ENCODE measurements at places on chromosomes 16 and 17.

DNA sequence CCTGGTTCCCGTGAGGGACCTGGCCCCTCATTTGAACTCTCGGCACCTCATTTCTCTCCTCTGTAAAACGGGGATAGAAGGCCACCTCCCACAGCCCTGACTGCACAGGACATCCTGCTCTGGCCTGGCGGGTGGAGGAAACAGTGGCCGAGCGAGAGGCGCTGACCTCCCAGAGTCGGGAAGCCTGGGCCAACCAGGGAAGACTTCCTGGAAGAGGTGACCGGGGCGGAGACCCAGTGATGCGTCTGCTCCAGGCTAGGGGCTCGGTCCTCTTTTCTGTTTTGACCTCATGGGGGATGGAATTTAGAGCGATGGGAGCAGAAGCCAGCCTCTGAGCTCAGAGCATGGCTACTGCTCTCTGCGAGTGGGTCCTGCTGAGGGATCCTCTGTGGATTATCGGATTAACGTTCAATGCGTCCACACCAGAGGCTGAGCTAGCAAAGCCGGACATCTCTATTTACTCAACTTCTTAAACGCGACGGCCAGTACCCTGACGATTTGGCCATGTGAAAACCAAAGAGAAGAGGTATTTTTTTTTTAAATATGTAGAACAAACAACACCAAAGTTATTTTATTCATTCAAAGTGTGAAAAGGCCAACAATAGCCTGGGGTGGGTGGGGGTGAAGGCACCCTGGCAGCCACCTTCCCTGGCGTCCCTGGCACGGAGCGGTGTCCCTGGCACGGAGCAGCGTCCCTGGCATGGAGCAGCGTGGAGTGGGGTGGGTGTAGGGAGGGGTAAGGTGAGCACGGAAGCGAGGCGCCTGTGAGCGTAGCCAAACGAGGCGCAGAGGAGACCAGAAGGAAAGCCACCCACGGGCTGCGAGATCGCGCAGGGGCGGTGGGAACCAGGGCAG is 9.2 kb upstream of the MSLN start:
- no peak for DNase-seq

DNA sequence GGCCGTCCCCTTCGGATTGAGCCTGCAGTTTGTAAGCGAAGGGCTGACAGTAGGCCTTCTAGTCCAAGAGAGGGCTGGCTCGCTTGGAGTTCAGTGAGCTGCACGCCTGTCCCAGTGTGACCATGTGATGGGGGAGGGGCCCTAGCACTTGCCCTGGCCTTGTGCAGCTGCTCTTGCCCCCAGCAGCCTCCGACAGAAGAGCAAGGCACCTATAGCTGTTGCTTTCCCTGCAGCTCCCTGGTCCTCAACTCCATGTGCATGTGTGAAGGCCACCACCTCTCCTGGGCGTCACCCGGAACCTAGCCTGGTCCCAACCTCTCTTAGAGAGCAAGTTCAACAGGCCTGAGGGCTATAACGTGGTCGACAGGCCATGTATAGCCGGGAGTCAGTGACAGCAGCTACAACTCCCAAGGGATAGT is 5.6 kb downstream of the SPHK1 start:
- DNase-seq, result no peak

- no peak for DNase-seq
Observed at GRCh38 chr16:57315416-57315815, 30.9 kb upstream of the PLLP start.

DNA sequence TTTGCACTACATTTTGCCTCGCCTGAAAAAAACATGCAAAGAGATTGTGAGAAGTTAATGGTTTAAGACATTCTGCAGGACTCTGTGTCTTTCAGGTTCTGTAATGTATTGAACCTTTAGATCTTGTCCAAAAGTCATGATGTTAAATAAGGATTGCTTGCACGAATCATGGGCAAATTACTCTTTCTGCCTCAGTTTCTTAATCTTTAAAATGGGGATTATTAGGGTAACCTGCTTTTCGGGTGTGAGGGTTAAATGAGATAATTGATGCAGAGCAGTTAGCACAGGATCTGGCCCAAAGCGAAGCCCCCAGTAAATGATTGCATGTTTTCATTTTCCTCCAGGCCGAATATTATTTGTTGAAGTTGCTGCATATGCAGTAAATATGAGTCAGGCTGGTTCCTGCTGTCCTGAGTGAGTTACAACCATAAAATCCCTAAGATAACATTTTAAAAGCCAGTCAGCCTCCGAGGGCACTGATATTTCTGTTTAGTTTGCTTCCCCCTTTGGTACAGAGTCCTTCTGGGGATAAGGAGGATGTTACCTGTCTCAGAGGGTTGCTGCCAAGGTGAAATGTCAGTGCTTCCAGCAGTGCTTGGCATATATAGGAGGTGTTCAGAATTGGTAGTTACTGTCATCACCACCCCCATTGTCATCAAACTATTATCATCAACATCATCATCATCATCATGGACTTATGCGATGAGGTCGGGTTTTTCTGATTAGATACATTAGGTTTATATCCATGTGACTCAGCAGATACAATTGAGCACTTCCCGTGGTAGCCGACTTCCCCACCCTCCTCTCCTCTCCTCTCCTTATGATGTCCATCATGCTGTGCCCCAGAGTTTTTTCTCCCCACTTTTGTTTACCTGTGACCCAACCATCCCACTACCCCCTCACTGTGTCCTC is 20.6 kb upstream of the ARHGAP17 start:
- DNase-seq, result no peak

DNA sequence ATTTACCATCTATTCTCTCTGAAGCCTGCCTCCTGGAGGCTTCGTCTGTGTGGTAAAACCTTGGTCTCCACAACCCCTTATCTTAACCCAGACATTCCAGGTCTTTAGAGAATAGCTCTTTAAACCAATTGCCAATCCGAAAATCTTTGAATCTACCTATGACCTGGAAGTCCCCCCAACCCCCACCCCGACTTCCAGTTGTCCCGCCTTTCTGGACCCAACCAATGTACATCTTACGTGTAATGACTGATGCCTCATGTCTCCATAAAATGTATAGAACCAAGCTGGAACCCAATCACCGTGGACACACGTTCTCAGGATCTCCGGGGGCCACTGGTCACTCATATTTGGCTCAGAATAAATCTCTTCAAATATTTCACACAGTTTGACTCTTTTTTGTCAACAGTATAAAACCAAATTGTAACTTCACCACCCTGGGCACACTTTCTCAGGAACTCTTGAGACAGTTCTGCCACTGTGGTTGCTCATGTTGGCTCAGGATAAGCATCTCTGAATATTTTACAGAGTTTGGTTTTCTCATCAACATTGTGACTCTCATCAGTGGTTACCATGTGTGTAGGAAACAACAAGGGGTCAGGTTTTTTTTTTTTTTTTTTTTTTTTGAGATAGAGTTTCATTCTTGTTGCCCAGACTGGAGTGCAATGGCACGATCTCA is 18.1 kb upstream of the DNAH17 start:
- no peak for DNase-seq

DNA sequence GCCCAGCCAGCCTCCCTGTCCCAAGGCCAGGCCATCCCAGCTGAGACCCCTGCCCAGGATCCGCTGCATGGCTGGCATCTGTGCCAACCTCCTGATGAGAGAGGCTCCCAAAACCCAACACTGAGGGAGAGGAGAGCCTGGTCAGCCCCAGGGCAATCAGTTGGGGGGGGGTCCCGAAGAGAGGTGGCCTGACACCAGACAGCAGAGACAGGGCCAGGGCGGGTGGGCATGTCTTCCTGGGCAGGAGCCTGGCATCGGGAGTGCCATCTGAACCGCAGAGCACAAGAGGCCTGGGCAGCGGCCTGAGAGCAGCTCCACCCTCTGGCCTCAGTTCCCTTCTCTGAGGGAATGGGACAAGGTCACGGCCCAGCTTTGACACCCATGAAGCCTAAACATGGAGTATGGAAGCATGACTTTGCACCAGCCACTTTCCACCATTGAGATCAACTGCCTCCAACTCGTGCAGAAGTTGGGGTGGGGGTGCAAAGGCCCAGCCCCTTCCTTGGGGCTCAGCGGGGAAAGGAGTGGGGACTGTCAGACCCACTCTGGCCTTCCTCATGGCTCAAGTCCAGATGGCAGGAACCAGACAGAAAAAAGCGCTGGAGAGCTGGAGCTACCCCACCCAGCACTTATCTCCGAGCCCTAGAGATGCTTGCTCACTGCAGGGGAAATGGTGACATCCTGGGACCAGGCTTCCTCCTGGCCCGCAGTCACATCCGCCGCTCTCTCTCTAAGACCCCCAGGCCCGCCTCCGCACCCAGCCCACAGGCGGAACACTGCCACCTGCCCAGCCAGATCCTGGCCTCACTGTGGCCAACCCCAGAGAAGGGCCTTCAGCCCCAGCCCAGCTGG is 9.7 kb downstream of the RHBDF2 start:
- no peak for DNase-seq

GRCh38 chr17:32355649-32356377 is 5.9 kb downstream of the ZNF207 start:
- no peak for DNase-seq

GRCh38 chr16:85350973-85351372 is 238.7 kb upstream of the CIBAR2 start:
- DNase-seq, result peak; percentile 95

- no peak for DNase-seq
Observed at GRCh38 chr17:50659179-50659578, 24.5 kb downstream of the ABCC3 start.

DNA sequence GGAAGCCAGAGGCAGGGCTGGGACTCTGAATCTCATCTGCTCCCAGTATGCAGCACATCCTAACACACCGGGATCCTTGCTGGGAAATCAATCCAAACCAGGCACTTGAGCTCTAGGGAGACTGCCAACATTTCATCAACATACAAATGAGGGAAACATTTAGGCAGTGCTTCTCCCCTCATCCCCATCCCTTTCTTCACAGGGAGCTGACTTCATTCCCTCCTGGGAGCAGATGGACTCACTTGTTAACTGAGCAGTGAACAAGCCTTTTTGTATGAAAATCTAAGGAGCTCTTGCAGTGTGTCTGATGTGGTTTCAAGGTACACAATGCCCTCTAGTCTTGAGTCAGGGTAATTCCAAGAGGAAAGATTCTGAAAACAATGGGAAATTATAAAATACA is 96.3 kb downstream of the TMEM114 start:
- no peak for DNase-seq

- peak; percentile 68 for DNase-seq
Observed at GRCh38 chr17:64741038-64741641, 79.0 kb upstream of the SMURF2 start.

- peak; percentile 43 for DNase-seq
Observed at GRCh38 chr17:66190738-66191592, 968 bp downstream of the CEP112 start.

DNA sequence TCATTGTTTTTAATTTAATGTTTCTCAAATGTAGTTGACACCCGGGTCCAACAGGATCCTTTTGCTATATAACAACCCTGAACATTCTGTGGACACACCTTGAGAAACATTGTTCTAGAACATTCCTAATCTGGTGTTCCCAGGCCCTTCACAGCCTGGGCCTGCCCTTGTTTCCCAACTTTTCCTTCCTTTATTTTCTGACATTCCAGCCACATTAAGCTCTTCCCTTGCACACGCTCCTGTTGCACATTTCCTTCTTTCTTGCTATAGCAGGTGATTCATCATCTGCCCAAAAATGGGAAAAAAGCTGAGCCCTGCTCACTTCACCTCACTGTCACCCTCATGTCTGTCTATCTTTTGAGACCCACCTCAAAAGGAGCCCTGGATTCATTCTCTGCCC is 67.9 kb upstream of the MARCHF10 start:
- DNase-seq, result peak; percentile 23

- peak; percentile 67 for DNase-seq
Observed at GRCh38 chr16:54193665-54194333, 92.8 kb downstream of the IRX3 start.

GRCh38 chr16:8283195-8283594 is 307.1 kb downstream of the TMEM114 start:
- no peak for DNase-seq

DNA sequence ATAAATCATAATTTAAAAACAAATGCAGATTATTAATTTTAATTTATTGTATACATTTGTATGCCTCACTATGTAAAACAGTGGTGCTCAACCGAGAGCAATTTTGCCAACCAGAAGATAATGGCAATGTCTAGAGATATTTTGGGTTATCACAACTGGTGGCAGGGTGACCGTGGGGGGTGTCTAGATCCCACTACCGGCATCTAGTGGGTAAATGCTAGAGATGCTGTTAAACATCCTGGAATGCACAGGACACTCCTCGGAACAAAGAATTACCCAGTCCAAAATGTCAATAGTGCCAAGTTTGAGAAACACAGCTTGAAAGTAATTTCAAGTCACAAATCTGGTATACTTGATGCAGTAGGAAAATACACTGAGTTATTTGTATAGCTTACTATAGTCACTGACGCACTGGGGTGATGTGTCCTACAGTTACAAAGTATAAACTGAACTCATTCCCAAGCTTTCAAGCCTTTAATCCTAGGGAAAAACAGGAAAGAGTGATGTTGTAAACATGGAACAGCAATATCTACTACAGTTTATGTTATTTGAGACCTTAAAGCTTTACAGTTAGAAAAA is 133.5 kb downstream of the BRIP1 start:
- DNase-seq, result no peak

Data from fibroblast of skin of abdomen (primary cell).